ENCODE measurements at places on chromosomes 2 and 18.

DNA sequence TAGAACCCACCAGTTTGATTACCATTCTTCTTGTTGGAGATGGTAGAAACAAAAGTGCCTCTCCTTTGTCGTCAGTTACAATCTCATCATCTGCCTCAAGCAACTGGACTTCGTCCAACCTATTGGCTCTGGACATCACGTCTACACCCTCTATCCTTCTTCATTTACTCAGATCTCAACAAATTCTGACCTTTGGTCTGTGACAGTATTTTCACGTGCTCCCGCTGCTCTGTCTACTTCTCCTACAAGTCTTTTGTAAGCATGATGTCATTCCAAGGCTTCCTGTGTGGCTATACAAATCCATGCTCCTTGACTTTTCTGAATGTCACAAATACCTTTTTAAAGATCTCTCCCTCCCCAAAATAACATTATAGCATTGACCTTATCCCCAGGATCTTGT is 43.0 kb upstream of the PID1 start:
- no peak for DNase-seq

DNA sequence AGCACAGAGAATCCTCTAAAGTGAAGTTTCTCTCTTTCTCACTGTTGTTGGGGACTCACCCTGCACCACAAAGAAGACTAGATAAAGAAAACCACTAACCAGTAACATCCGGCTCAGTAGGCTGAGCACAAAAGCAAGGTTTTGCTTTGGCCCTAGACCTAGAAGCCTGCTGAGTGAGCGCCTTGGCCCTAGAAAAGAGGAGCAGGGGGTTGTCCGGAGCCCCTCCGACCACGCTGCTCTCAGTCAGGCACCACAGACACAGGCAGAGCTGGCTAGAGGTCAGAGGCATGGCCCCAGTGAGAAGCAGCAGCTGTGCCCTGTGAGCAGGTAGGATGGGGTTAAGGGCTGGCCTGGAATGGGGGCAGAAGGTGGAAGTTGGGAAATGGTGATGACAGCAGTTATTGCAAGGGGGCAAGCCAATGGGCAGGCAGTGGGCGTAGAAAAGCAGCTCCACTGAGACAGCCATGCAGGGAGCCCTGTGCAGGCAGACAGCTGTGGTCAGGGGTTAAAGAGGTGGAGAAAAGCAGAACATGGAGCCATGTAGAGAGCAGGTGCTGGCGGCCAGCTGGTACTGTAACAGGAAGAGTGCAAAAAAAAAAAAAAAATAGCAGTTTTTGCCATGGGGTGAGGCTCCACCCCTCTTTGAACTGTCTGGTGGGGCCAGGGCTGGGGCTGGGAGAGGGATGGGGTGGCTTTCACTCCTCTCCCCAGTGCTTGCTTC is 36.9 kb upstream of the SLC14A1 start:
- DNase-seq: peak; percentile 80

DNA sequence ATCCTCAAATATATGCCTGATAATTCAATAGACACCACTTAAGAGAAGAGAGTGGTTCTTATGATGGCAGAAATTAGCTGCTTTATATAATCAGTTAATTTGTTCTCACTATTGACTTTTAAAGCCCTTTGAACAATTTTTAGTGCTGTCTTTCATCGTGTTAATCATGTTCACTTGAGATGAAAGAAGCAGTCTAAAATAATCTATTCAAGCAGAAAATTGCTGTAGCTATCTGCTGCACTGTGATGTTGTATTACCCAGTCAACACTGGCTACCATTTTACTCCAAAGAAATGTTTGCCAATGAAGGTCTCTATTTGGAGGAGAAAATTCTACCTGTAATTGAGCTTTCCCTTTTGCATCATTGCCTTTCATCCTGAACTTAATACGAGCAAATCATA is 459.8 kb upstream of the FSIP2 start:
- DNase-seq: no peak

- no peak for DNase-seq
Measured at GRCh38 chr2:173567493-173567892, 212.8 kb downstream of the CDCA7 start.

DNA sequence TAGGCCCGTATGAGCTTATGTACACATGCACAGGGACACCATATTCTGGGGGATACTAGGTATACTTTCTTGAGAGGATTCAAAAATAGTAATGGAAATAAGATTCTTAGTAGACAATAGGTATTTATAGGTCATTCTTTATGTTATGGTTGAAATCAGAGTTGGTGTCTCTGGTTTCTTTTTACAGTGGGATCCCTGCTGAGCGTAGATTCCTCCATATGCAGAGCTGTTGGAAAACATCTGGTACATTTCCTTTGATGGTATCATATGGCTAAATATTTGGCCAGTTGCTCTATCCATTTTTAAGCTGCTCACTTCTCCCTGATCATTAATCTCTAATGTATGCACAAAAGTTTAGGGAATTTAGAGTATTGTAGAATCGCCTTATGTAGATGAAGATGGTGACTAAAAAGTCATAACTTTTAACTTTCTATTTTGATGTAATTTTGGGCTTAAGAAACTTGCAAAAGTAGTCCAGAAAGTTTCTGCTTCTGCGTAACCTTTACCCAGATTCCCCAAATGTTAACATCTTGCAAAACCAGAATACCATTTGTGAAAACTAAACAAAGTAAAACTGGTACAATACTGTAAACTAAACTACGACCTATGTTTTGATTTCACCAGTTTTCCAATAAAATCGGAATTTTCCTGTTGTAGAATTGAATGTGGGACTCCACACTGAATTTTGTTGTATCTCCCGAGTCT is 5.4 kb downstream of the ARHGAP28 start:
- no peak for DNase-seq

DNA sequence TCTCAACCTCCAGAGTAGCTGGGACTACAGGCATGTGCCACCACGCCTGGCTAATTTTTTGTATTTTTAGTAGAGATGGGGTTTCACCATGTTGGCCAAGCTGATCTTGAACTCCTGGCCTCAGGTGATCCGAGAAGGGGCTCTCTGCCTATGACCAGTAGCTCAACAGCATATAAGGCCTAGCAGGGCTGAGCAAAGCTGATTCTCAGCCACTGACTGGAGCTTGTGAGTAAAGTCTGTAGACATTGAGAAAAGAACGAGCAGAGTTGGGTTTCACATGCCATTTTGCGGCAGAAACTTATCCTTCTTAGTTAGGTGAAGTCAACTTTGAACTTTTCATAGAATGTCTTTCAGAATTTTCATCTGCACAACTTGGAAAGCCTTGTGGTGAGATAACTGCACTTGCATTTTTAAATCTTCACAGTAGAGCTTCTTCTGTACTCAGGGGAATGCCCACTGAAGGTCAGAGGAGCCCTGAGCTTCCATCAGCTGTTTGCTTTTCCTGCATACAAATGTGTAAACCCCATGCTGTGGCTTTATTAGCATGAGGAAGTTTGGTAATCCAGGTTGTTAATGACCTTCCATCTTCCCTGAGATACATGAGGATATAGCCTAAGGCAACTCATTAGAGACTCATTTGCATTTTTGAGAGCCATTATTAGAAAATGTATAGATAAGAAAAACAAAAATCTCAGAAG is 602.4 kb downstream of the METTL4 start:
- DNase-seq: no peak

- no peak for DNase-seq
Measured at GRCh38 chr2:156457523-156458517, 21.6 kb downstream of the GPD2 start.

- peak; percentile 86 for DNase-seq
Measured at GRCh38 chr2:25301453-25302352, 40.0 kb downstream of the DNMT3A start.
